ENCODE measurements at places on chromosomes 5 and 9.

- no peaks in the 10 kb centered on the region for H3K36me3 ChIP-seq
- DNase-seq: no peak
- no peaks in the 10 kb centered on the region for H3K4me1 ChIP-seq
- no peak overlapping the region for H3K27ac ChIP-seq
These were observed 351.0 kb upstream of the SLC24A2 start for GRCh38 chr9:20139763-20140290.

DNA sequence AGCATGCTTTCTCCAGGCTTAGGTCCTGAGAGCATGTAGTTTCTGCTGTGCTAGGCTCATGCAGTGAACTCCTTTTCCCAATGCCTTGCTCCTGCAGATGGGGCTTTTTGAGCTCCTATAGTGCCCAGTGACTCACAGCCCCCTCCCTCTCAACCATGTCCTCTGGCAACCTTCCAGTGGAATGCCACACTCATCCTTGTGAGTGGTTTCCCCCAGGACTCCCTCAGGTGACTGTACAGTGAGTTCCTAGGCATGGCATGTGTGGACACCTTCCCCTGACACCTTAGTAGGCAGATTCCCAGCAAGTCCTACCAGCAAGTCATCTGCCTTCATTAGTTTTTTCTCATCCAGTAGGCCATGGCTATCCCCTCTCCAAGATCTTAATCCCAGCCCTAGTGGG is 72.4 kb upstream of the CXCL14 start:
- no peak overlapping the region for H3K4me3 ChIP-seq
- H3K4me1 ChIP-seq: no peaks in the 10 kb centered on the region
- no peak overlapping the region for H3K27ac ChIP-seq
- no peaks in the 10 kb centered on the region for H3K36me3 ChIP-seq
- no peak for DNase-seq
- no peaks in the 10 kb centered on the region for H3K27me3 ChIP-seq

DNA sequence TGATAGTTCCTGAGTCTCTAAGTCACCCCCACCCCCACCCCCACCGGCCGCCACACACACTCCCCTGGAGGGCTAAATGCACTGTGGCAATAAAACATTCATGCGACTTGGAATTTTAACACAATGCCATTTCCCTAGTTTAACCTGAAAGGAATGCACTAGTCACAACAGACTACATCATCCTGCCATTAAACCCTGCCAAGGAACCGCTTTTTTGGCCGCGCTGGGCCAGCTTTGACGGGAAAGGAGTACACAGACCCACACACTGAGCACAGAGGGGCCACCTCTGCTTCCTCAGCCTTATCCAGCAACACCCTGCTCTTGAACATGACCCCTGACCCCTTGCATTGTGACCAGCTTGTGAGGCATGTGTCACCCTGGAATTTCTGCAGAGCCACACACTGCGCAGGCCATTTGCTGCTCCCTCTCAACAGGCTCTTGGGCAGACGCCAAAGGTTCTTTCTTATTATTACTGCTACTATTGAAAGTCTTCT is 165.3 kb downstream of the BNC2 start:
- H3K4me1 ChIP-seq: no peaks in the 10 kb centered on the region
- H3K4me3 ChIP-seq: no peak overlapping the region
- no peak overlapping the region for H3K27ac ChIP-seq

DNA sequence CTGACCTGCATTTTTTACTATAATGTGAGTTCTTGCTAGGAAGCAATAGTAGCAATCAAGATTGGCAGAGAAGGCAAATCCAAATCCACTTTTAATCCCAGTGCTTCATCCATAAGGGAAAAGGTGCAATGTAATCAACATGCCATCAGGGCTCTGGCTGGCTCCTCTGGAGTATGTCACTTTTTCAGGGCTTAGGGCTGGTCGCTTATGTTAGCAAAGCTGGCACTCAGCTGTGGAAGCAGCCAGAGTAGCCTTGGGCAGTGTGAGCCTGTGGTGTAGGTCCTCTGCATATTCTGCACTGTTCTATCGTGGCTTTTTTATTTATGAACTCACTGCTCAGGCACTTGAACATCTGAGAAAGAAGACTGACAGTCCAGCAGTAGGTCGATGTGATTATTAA is 16.1 kb downstream of the ACTBL2 start:
- DNase-seq: no peak
- no peak overlapping the region for H3K4me3 ChIP-seq
- no peaks in the 10 kb centered on the region for H3K27me3 ChIP-seq
- H3K36me3 ChIP-seq: no peaks in the 10 kb centered on the region

GRCh38 chr5:59081693-59082092 is 498.8 kb downstream of the RAB3C start:
- H3K27ac ChIP-seq: no peak overlapping the region
- no peaks in the 10 kb centered on the region for H3K36me3 ChIP-seq
- H3K4me1 ChIP-seq: no peaks in the 10 kb centered on the region
- H3K27me3 ChIP-seq: no peaks in the 10 kb centered on the region
- no peak for DNase-seq
- no peak overlapping the region for H3K4me3 ChIP-seq

DNA sequence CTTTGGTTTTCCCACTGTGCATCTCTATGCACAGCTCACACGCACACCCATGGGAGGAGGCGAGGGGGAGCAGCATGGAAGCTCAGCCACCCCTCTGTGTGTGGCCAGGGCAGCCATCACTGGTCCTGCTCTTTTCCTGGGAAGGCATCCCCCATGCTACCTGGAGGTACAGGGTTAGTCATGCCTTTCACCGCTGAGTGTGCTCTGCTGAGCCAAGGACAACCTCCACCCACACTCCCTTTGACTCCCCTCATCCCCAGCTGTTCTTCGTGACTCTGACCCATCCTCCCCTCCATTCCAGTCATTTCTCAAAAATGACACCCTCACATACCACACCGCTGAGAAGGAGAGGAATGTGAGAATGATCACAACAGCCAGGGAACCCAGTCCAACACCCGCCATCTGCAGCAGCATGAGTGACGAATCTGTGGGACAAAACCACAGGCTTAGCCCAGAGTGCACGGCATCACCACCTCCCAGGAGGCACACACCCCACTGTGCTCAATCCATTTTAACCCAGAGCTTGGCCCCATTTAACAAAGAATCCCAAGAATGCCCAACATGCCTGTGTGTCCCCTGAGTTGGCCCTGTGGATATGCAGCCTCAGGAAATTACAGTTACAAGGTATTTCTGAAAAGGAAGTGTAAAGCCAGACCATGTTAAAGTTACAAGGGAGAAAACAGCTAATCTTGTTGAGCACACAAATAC is 133.4 kb downstream of the SUSD1 start:
- H3K4me3 ChIP-seq: no peak overlapping the region

- H3K27ac ChIP-seq: no peak overlapping the region
- H3K27me3 ChIP-seq: no peaks in the 10 kb centered on the region
- H3K4me3 ChIP-seq: no peak overlapping the region
- no peaks in the 10 kb centered on the region for H3K4me1 ChIP-seq
- H3K36me3 ChIP-seq: peaks cover 5% of the 10 kb centered on the region
- DNase-seq: no peak
These were observed 27.0 kb downstream of the ZNF169 start for GRCh38 chr9:94286116-94286515.

GRCh38 chr5:17430241-17430640 is 67.8 kb upstream of the TAF11L2 start:
- no peak overlapping the region for H3K27ac ChIP-seq
- DNase-seq: no peak
- H3K4me1 ChIP-seq: no peaks in the 10 kb centered on the region
- no peaks in the 10 kb centered on the region for H3K36me3 ChIP-seq

GRCh38 chr9:18692962-18693361 is 219.0 kb downstream of the ADAMTSL1 start:
- no peaks in the 10 kb centered on the region for H3K27me3 ChIP-seq
- no peak overlapping the region for H3K4me3 ChIP-seq
- no peaks in the 10 kb centered on the region for H3K4me1 ChIP-seq
- H3K36me3 ChIP-seq: no peaks in the 10 kb centered on the region
